Esophagus squamous epithelium (tissue), 5 donors: ENCODE measurements at places on chromosomes 4 and X.

DNA sequence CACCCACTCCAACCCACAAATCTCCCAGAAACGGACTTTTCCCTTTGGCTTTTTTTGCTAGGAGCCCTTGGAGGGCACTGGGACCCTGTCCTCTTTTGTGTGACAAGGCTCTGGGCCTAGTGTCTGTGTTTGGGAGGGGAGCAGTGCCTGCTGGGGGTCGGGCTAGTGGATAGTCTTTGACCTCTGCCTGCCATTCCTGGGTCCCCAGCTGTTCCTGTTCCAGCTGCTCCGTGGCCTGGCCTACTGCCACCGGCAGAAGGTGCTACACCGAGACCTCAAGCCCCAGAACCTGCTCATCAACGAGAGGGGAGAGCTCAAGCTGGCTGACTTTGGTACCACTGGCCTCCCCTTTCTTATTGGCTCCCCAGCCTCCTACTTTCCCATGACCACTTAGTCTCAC is 6.7 kb upstream of the USP11 start:
- DNase-seq, result no peak
- H3K4me1 ChIP-seq, result peaks cover 8% of the 10 kb centered on the region
- peaks cover 41% of the 10 kb centered on the region for H3K36me3 ChIP-seq
- no peak overlapping the region for H3K27ac ChIP-seq

- no peak overlapping the region for H3K27ac ChIP-seq
- H3K4me3 ChIP-seq, result no peak overlapping the region
- H3K36me3 ChIP-seq, result no peaks in the 10 kb centered on the region
- no peak for DNase-seq
- no peaks in the 10 kb centered on the region for H3K4me1 ChIP-seq
Measured at GRCh38 chr4:113141901-113142346, 92.5 kb downstream of the ANK2 start.

GRCh38 chr4:176438401-176438800 is 118.6 kb downstream of the SPCS3 start:
- no peaks in the 10 kb centered on the region for H3K4me1 ChIP-seq
- no peaks in the 10 kb centered on the region for H3K36me3 ChIP-seq
- H3K4me3 ChIP-seq, result no peak overlapping the region
- H3K27ac ChIP-seq, result no peak overlapping the region

DNA sequence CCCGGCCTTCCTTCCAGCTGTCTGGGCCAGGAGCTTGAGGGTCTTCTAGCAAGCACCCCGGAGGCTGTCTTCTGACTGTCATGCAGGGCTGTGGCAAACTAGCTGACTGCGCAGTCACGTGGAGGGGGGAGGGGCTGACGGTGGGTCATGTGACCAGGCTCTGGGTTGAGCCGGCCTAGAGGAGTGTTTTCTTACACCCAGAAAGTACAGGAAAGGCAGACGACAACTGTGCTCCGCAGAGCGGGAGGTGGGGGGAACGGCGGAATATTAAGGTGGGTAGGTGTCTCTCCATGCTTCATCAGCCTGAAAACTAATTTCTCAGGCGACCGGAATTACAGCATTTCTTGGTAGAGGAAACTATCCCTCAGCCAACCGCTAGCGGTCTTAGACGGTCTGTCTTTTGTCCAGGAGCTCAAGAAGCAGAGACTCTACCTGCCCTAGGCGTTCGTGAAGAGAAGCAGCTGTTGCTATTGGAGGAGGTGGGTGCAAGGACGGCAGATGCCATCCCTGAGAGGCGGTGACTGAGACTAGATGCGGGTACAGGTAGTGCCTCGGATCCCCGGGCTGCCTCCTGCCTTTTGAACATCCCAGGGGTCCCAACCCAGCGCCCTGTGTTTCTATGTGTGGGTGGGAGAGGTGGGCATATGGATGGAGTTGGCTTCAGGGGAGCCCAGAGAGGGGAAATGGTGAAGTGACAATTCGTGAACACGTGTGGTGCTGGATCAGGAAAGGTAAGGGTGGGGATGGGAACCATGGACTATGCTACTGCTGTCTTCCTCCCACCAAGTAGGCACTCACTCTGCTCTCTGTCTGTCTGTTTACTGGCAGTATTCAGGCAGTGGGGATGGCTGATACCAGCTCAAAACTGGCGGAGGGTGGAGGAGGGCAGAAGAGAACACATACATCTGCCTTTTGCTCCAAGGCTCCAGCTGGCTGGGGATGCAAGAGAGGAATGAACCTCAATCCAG is 8.8 kb downstream of the GPRASP1 start:
- no peaks in the 10 kb centered on the region for H3K4me1 ChIP-seq
- no peaks in the 10 kb centered on the region for H3K36me3 ChIP-seq
- no peaks in the 10 kb centered on the region for H3K27me3 ChIP-seq

- H3K4me1 ChIP-seq, result peaks cover 65% of the 10 kb centered on the region
- peaks cover 11% of the 10 kb centered on the region for H3K36me3 ChIP-seq
- H3K27me3 ChIP-seq, result no peaks in the 10 kb centered on the region
- peak overlapping the region; percentile 83 for H3K4me3 ChIP-seq
- H3K27ac ChIP-seq, result peak overlapping the region; percentile 95
Measured at GRCh38 chrX:107716118-107716684, 59.4 kb downstream of the TSC22D3 start.

DNA sequence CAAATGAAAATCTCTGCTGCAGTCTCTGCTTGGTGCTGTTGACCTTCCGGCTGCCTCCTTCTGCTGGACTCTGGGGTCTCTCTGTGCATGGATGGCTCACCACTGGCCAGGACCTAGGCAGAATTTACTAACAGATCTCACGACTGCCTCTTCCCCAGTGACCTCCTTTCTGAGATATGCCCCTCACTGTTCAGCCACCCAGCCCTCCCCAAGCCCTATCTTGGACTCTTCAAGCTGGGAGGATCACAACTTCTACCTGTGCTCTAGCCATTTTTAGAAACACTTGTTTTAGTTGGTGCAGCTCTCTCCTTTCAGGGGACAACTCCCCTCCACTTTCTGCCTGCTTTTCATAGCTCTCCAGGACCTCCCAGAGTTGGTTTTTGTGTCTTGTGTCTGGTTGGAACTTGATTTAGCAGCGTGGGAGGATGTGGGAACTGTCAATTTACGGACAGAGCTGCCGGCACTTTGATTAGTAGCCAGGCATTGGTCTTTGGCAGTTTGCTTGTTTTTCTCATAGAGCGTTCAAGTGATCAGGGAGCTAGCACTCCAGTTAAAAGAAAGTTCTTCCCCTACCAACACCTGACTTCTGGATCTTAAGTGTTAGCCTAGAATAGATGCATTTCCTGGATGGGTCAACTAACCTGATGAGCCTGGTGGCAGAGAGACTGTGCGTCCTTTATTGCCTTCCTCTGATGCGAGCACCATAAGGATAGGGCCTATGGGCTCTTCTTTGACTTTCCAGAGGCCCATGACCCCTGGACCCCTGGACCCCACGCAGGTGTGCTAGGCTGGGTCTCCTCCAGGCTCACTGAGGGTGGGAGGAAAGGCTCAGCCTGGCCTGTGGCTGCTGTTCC is 6.5 kb downstream of the RGS12 start:
- H3K27me3 ChIP-seq, result no peaks in the 10 kb centered on the region
- H3K4me3 ChIP-seq, result no peak overlapping the region
- no peak overlapping the region for H3K27ac ChIP-seq
- DNase-seq, result no peak
- H3K36me3 ChIP-seq, result no peaks in the 10 kb centered on the region

GRCh38 chr4:16129336-16129735 is 45.5 kb upstream of the PROM1 start:
- no peaks in the 10 kb centered on the region for H3K27me3 ChIP-seq
- H3K4me1 ChIP-seq, result no peaks in the 10 kb centered on the region
- no peaks in the 10 kb centered on the region for H3K36me3 ChIP-seq
- no peak overlapping the region for H3K27ac ChIP-seq
- no peak overlapping the region for H3K4me3 ChIP-seq
- DNase-seq, result no peak

DNA sequence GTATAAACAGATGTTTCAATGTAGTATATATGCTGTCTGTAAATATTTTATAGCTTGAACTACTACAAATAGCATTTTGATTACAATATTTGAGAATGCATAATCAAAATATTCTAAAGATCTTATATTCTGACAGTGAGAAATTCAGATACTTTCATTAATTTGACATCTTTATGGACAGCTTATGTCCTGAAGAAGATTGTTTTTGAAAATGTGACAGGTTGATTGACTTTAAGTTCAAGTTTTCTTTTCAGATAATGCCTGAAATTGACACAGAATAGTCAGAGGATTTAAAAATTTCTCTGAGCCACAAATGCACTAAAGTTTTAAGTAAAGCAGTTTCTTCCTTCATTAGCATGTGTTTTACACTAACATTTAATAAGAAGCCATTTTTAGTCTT is 799.8 kb downstream of the CCSER1 start:
- no peaks in the 10 kb centered on the region for H3K36me3 ChIP-seq
- no peak for DNase-seq
- no peak overlapping the region for H3K27ac ChIP-seq
- no peaks in the 10 kb centered on the region for H3K27me3 ChIP-seq

DNA sequence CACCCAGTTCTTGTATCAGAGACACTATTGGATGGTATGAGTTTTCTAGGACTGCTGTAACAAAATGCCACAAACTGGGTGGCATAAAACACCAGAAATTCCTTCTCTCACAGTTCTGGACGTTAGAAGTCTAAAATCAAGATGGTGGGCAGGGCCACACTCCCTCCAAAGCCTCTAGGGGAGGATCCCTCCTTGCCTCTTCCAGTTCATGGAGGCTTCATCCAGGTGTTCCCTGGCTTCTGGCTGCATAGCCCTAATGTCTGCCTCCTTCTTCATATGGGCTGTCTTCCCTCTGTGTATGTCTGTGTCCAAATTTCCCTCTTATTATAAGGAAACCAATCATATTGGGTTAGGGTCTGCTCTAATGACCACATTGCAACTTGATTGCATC is 38.4 kb upstream of the RASL11B start:
- no peaks in the 10 kb centered on the region for H3K36me3 ChIP-seq
- H3K4me3 ChIP-seq, result no peak overlapping the region
- H3K27me3 ChIP-seq, result no peaks in the 10 kb centered on the region
- peak overlapping the region; percentile 46 for H3K27ac ChIP-seq

GRCh38 chr4:143383005-143383574 is 46.4 kb downstream of the GAB1 start:
- DNase-seq, result no peak
- peak overlapping the region; percentile 74 for H3K27ac ChIP-seq
- H3K36me3 ChIP-seq, result no peaks in the 10 kb centered on the region
- H3K4me1 ChIP-seq, result peaks cover 19% of the 10 kb centered on the region
